Pancreas (tissue), 10 donors: ENCODE measurements at places on chromosomes 5 and 9. TPM values are rescaled to one million over a fixed set of nuclear protein-coding genes. Genes with fewer than 3 reads are reported as not detected.

- DNase-seq, result no peak
These were observed 21.5 kb upstream of the DOCK2 start for GRCh38 chr5:169615561-169615960.

- DNase-seq, result no peak
These were observed 17.5 kb downstream of the CAPSL start for GRCh38 chr5:35920890-35921289.

DNA sequence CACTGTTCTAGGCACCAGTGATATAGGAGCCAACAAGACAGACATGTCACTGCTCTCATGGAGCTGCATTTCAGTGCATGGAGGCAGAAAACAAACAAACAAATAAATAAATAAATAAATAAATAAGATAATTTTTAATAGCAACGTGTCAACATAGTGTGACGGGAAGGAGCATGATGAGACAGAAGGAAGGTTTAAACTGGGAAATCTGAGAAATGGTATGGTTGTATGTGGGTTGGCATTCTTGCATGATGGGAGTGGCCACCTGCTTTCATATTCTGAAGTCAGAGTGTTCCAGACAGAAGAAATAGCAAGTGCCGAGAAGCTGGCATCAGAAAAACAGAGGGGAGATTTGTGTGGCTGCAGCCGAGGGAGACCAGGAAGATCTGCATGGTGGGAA is at the start of gene PCA3:
TSS of gene PCA3 (plus strand) at position 301 of the 400 bp plus-strand sequence.
- DNase-seq, result no peak

The KCNV2 gene
- not detected for polyA plus RNA-seq

The PRSS3 gene
- polyA plus RNA-seq, result 986 TPM

DNA sequence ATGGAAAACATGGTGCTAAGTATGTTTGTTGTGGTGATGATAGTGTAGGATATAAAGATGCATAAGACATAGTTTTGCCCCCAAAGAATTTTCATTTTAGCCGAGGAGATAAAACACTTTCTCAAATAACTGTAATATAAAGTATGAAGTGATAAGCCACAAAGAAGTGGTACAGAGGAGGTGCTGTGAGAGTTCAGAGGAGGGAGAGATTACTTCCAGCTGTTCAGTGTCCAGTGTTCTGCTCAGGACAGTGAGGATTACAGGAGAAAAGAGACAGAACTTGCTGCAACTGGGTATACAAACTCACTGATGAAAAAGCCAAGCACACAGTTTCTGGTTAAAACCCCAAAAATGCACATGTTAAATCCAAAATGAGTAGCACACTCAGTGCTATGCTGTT is 309.3 kb downstream of the KIAA0825 start:
- no peak for DNase-seq

- no peak for DNase-seq
These were observed 29.4 kb upstream of the ATP6V1G1 start for GRCh38 chr9:114558027-114558675.

DNA sequence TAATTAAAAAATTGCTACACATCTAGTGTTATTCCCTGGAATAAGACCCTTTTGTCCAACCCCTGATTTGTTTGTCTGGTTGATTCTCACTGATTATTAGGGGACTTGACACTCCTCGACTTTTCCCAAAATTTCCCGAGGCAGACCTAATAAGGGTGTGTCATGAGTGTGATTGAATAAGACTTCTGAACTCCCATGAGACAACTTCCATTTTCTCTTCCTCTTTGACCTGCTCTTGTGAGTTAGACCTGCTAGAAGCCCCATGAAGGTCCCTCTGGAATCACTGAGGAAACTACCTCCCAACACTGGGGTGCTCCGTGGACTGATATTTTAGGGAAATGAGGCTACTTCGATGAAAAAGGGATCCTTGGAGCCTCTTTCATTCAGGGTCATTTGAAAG is 83.4 kb downstream of the MUSK start:
- no peak for DNase-seq

The OMD gene
- 0.38 TPM for polyA plus RNA-seq

The LCN15 gene
- polyA plus RNA-seq, result not detected

DNA sequence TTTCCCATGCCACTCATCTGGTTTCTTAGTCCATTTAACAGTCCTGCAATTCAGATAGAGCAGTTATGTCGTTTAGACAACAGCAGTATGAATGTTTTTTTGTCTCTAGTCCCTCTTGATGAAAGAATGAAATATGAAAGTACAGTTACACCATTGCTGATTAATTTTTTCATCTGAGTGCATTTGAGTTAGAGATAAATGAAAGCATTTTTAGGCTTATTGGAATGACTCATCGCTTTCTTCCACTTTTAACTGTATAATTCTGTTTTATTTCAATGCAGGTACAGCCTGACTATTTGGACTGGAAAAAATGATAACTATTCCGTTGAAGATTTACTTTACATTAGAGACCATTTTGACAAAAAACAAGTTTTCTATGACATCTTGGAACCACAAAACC is 28.7 kb downstream of the ANKRD34B start:
- no peak for DNase-seq

GRCh38 chr9:121656941-121657470 is 5.6 kb downstream of the DAB2IP start:
- peak; percentile 10 for DNase-seq

The C1QTNF2 gene
- polyA plus RNA-seq, result 0.38 TPM

- DNase-seq, result no peak
These were observed 22.3 kb downstream of the CAAP1 start for GRCh38 chr9:26870292-26870691.

The LCN9 gene
- not detected for polyA plus RNA-seq

The ZNF454 gene
- polyA plus RNA-seq, result 1.6 TPM

The OR2Y1 gene
- not detected for polyA plus RNA-seq

The GABBR2 gene
- polyA plus RNA-seq, result 0.04 TPM

DNA sequence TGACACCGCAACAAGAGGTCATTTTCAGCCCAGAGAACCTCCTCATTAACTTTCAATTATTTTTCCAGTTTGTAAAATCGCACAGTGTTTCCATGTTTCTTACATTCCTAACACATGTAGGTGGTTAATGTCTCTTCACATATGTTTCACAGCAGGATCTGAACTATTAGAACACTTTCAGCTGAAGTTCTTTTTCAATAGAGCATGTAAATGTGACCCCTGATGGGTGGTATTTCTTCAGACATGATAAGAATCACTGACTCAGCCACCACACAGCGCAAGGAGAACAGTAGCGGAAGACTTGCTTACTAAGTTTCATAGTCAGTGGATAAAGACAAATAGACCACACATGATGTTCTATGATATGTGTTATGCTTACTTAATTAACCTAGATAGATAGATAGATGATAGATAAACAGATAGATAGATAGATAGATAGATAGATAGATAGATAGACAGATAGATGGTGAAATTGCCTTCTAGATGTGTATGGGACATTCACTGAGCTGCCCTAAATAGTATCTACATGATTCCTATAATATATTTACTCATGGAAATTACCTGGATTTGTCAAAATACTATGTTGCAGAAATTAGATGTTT is 1992.1 kb upstream of the NUDT12 start:
- no peak for DNase-seq

The RMI1 gene
- polyA plus RNA-seq, result 3.5 TPM

The ARL14EPL gene
- not detected for polyA plus RNA-seq

The MAMDC2 gene
- polyA plus RNA-seq, result 0.95 TPM

DNA sequence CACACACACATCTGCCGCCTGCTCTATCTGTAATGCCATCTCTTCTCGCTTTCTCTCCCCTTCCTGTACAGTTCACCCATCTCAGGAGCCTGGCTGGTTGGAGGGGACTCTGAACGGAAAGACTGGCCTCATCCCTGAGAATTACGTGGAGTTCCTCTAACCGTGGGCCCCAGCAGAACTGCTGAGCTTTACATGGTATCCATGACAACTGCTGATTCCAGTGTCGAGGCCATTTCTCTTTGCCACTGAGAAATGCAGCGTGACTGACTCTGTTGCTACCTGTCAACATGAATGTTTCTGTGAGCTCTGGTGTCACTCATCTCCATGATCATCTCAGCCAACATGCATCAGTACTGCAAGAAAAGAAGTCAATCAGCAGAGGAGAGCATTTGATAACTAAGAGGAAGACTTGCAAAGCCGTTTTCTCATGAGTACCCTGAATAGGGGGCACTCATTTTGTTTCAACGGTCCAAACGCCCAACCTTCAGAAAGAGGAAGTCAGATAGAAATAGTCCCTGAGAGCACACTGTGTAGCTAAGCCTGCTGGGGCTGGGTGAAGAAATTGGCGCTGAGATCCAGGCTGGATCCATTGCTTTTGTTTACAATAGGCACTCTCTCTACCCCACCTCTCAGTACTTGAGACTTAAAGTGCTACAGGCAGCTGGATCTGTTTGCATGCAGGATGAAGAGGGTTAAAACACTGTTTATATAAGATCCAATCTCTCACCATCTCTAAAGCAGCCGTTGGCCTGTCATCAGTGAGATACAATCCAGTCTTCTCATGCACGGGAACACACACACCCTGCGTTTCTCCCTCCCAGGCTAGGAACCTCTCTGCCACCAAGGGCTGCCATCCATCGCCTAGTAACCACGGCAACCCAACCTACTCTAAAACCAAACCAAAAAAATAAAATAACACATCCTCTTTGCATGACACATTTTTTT is 180.9 kb downstream of the NR3C1 start:
- no peak for DNase-seq

The PDE8B gene
- polyA plus RNA-seq, result 11.9 TPM

The TLX3 gene
- not detected for polyA plus RNA-seq

- DNase-seq, result no peak
These were observed 32.1 kb downstream of the ARL15 start for GRCh38 chr5:54278036-54278830.

- no peak for DNase-seq
These were observed 5.2 kb downstream of the BTNL9 start for GRCh38 chr5:181045316-181045715.

The CTNND2 gene
- polyA plus RNA-seq, result 30.7 TPM

DNA sequence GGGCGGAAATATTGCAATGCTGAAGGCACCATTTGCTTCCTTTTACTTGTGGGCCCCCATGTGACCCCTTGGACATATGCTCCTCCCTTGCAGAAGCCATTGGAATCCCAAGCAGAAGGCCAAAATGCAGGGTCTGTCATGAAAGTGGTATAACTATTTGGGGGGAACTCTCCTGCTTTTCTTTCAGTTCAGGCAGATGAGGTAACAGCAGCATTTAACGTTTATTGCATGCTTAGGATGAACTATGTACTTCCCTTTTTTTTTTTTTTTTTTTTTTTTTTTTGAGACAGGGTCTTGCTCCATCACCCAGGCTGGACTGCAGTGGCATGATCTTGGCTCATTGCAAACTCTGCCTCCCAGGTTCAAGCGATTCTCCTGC is 7.8 kb downstream of the FOXI1 start:
- no peak for DNase-seq

DNA sequence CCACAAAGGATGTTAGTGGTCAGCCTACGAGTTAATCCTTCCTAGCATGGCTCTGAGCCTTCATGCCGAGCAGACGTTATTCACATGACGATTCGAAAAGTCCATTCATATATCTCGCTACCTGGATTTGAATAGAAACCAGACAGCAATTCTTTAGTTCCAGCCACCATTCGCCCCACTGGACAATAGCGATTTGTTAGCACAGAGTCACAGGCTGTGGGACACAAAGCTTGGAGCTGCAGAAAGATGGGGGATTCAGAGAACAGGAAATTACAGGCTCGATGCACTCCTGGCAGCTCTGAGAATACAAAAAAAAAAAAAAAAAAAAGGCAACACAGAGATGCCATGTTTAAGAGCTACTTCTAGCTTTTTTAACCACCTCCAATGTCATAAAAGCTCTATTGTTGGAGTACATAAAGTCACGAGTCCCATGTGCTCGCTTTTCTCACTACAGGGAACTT is 110.7 kb downstream of the NR6A1 start:
- DNase-seq, result peak; percentile 16

- DNase-seq, result no peak
These were observed 110.9 kb upstream of the BASP1 start for GRCh38 chr5:17106521-17106920.

DNA sequence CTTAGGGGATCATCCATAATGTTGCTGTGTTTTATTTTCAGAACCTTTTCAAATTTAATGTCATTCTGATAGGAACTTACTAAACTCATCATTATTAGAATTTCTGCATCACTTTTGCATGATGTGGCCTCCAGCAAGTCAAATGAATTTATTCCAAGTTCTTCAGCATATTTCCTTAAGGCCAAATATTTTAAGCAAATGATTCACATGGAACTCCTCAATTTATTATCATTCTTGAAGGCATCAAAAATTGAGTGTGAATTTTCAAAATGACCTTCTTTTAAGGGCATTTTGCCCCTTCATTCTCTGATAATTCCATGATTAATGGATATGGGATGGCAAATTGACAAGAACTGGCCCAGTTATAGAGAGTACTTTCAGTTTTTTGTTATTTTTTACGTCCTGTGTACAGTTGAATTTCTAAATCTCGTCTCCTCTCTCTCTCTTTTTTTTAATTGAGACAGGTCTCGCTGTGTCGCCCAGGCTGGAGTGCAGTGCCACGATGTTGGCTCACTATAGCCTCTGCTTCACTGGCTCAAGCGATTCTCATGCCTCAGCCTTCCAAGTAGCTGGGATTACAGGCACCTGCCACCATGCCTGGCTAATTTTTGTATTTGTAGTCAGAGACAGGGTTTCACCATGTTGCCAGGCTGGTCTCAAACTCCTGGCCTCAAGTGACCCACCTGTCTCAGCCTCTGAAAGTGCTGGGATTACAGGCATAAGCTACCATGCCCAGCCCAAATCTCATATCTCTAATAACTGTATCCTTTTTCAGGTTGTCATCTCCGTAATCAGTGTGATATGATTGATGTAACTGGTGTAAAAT is 29.1 kb downstream of the GPR21 start:
- no peak for DNase-seq

DNA sequence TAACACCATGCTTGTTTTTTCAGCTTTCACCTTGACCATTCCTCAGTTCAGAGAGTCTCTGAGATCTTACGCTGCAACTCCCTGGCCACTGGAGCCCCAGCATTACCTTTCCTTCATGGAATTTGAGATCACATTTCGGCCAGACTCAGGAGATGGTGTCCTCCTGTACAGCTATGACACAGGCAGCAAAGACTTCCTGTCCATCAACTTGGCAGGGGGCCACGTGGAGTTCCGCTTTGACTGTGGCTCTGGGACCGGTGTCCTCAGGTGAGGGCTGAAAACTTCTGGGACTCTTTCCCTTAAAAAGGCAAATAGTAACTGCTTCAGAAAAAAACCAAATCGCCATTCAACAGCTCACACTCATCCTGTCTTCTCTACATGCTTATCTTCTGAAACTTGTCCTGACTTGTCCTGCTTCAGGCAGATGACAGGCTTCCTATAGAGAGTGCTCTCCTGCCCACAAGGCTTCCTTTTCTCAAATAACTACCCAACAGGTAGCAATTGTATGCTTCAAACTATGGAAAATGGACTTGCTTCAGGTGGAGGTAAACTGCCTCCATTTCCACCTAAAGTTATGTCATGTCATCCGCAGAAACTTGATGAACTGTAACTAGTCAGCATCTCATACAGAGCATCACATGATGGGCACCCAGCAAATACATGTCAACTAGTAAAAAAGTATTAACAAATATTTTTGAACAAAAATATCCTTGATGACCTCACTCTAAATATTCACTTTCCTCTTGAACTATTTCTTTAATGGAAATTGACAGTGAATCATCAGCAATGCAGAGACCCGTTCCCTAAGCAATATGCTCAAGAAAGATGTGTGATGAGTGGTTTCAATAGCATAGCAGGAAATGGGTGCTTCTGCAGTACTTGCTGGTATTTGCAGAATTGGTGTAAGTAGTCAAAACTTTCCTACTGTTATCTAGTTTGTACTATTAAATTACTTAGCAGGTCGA is 129.2 kb downstream of the LIFR start:
- DNase-seq, result no peak

- DNase-seq, result no peak
These were observed 1.5 kb upstream of the MYO10 start for GRCh38 chr5:16937503-16938161.

- DNase-seq, result no peak
These were observed 81.1 kb downstream of the PTPN3 start for GRCh38 chr9:109417054-109417453.
